ENCODE measurements at places on chromosomes 1 and 21. TPM values are rescaled to one million over a fixed set of nuclear protein-coding genes. Genes with fewer than 3 reads are reported as not detected.

DNA sequence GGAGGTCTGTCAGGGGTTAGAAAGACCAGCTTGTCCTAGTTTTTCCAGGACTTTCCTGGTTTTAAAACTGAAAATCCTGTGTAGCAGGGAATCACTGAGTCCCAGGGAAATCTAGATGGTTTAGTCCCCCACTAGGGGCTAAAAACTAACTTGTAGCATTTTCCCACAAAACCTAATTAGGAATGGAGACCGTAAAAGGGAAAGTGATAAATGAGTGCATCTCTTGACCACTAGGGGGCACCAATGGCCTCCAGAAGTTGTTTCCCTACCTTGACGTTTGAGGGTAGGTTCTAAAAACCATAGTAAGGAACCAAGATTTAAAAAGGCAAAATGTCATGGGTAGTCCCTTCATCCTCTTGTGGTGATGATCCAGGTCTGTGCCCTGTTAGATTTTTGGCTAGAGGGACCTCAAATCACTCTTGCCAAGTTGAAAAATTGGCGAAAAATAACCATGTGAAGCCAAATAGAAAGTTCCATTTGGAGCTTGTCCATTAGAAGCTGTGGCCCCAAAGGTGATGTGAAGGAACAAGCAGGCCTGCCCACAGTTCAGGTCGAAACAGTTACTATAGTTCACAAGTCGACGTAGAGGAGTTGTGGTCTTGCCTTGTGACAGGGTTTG lies 24.5 kb downstream of the CLIC6 start:
- peak; percentile 23 for DNase-seq

- no peak for DNase-seq
Observed at GRCh38 chr1:65698590-65698989, 94.1 kb upstream of the PDE4B start.

GRCh38 chr1:168407832-168408538 lies 127.3 kb downstream of the TBX19 start:
- no peak for DNase-seq

GRCh38 chr1:107804134-107804533 lies 160.8 kb downstream of the VAV3 start:
- no peak for DNase-seq

DNA sequence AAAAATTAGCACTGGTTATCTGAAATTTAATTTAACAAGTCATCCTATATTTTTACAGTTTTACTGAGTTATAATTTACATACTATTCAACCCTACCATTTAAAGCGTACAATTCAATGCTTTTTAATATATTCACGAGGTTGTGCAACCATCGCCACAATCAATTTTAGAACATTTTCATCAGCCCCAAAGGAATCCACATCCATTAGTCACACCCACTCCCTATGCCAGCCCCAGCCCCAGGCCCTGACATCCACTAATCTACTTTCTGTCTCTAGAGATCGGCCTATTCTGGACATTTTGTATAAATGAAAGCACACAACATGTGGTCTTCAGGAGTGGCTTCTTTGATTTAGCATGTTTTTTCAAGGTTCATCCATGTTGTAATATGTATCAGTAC lies 134.7 kb downstream of the PSMG1 start:
- no peak for DNase-seq

DNA sequence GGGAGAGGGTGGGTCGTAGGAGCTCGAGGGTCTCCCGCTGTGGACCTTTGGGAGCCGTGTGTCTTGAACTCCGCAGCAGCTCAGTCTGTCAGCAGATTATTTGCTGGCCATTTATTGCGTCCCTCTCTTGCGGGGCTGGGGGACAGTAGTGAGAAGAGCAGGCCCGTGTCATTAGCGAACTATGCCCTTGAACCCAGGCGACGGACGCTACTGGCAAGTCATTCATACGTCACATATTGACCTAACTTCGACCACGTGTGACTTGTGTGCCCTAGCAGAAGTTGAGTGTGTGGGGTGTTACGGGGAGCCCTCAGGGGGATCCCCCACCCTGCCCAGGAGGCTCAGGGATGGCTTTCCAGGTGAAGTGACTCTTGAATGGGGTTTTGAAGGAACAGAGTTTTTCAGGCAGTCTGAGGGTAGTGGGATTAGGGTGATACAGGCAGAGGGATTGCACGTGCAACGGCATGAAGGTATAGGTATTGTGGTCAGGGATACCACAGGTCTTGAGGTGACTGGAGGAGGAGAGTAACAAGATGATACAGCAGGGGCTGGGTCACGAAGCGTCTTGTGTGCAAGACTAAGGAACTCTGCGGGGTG lies 13.0 kb downstream of the RCC1 start:
- DNase-seq: no peak

GRCh38 chr1:148160048-148160342 lies 7.9 kb upstream of the NBPF11 start:
- DNase-seq: no peak

DNA sequence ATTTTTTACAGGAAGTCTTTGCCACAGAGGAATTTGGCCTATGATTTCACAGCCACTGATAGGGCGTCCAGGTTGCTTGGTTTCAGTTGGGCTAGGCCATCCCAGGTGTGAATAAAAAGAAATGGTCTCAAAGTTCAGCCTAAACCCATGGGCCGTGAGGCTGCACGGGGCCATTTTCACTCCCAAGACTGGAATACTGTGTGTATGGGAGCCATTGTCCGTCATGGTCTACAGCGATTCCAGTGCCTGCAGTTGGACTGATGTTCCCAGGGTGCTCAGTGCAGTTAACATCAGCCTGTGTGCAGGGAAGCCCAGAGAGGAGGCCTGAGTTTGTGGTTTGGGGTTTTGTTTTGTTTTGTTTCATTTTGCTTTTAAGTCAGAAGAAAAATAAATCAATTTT lies 133.2 kb downstream of the ADSS2 start:
- DNase-seq: no peak

- peak; percentile 22 for DNase-seq
Observed at GRCh38 chr1:244414543-244414942, 37.2 kb downstream of the ADSS2 start.

GRCh38 chr21:32393677-32394001 lies 827 bp upstream of the URB1 start:
- DNase-seq: no peak

DNA sequence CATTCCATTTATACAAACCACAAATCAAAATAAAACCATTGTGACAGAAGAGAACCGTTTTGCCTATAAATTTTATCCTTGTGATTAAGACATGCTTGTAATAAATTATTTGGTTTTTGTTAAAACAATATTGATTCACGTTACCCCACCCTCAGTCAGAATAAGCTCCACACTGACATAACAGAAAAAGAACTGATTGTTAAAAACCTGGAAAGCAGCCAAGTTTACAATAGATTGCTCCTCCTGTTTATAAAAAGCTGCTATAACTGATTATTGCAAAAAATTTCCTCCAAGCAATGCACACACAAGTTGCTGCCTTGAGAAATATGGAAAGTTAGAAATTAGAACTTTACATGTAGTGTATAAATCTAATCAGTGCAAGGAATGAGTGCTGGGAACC lies 263.5 kb downstream of the SETD4 start:
- no peak for DNase-seq

- no peak for DNase-seq
Observed at GRCh38 chr21:14918527-14918926, 146.3 kb downstream of the NRIP1 start.

DNA sequence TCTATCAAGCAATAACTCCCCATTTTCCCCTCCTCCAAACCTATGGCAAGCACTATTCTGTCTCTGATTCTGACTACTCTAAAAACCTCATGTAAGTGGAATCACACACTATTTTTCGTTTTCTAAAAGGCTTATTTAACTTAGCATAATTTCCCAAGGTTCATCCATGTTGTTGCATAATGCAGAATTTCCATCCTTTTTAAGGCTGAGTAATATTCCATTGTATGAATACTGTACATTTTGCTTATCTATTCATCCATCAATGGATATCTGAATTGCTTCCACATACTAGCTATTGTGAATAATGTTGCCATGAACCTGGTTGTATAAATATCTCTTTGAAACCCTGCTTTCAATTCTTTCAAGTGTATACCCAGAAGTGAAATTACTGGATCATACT lies 48.2 kb downstream of the TUT4 start:
- DNase-seq: no peak

DNA sequence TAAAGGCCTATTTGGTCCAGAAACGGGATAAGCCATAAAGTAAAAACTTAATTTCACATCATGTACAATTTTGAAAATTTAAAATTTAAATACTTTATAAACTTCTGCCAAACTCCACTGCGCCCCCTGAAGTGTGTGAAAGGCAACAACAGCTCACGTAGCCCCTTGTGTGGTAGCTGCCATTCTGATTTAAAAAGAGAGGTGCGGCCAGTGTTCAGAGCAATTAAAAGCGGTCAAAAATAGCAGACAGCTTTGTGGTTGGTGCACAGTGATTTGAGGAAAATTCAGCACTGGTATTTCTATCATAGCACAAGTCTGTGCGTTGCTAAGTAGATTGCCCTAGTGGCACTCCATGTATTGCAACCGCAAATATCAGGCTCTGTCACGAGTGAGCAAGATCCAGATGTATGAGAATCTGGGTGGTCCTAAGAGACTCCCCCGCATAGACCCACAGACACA lies 122.5 kb downstream of the ATG4C start:
- no peak for DNase-seq

DNA sequence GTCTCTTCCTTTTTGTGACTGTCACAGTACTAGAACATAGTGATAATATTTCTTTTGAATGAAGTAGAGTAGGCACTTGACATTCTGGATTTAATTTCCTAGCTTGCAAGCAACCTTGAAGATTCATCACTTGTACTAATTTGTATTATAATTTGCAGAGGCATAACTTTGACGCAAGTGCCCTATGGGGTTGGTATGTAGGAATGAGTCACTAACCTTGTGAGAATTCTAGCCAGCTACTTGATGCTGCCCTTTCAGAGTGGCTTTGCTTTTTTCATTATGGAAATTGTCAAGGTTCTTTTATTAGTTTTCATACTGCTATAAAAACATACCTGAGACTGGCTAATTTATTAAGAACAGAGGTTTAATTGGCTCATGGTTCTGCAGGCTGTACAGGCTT lies 13.7 kb upstream of the DPH5 start:
- no peak for DNase-seq

DNA sequence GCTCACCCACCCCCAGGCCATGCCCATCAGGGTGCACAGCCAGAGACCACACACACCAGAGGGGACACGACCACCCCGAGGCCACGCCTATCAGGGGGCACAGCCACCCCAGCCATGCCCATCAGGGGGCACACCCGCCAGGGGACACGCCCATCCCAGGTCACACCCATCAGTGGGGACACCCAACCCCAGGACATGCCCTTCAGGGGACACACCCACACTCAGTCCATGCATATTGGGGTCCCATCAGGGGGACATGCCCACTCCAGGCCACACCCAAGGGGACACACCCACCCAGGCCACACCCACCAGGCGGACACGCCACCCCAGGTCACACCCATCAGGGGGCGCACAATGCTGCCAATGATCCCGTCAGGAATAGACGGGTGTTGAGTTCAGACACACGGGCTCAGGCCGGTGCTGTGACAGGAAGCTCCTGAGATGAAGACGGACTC lies 20.7 kb downstream of the MCM3AP start:
- DNase-seq: no peak

DNA sequence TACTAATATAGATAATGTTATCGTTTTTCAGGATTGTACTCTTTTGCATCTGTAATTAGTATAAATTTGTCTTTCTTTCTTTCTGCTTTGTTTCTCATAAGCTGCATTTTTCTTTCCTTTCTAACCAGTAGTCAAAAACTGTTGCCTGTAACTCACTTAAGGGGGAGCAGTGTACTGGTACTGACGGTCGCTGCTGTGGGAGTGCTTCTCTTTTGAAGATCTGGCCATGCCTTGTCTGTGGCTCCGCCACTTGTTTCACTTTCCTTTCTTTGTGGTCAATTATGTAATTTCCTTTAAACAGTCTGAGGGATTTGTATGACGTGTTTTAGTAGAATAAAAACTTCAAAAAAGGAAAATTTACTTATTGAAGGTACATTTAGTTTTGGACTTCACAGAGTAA lies 37.0 kb downstream of the MIA3 start:
- DNase-seq: no peak

- peak; percentile 62 for DNase-seq
Observed at GRCh38 chr1:163807331-163808049, 485.7 kb downstream of the NUF2 start.

DNA sequence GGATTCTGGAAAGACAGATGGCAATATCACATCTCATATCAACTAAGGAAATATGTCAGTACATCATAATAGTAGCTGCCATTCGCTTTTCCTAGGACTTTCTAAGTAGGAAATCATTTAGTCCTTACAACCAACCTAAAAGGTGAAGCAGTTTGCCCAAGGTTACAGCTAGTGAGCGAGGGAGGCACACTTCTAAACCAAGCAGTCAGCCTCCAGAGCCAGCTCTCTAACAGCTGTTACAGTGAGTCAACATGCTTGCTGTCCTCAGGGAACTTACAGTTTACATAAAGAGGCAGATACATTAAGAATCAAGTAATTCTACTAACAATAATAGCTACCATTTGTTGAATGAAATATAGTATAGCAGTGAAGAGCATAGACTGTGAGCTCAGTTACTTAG lies 57.1 kb downstream of the GIPC2 start:
- no peak for DNase-seq

DNA sequence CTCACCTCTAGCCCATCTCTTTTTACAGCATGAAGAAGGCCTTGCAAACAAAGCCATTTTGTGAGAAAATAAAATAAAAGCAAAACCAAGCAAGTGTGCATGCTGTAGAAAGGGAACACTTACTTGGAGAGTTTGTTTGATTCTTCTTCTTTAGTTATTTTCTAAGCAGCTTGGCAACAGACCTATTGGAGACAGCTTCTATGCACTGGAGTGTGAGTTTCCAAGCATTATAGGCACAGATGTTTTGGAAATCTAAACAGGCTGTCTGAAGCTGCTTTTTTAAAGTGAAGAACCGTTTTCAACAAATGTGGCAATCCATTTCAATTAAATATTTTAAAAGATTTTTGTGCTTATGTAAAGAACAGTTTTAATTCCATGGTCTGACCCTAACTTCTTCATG lies 76.6 kb downstream of the NGF start:
- no peak for DNase-seq

GRCh38 chr1:6200188-6200809 lies 904 bp upstream of the RPL22 start:
- DNase-seq: no peak

- no peak for DNase-seq
Observed at GRCh38 chr1:155976913-155977689, 1.2 kb downstream of the ARHGEF2 start.

The KIF26B gene
- total RNA-seq: 4.0 TPM

The SH3BGR gene
- total RNA-seq: 0.64 TPM

The PDC gene
- not detected for total RNA-seq

The EPHA10 gene
- not detected for total RNA-seq

The PRDM16 gene
- 0.12 TPM for total RNA-seq

The DCDC2B gene
- not detected for total RNA-seq

The CD84 gene
- not detected for total RNA-seq

The PERM1 gene
- not detected for total RNA-seq

Measured in glomerular endothelial cell (primary cell).